ENCODE measurements at places on chromosomes 7 and 10.

- DNase-seq, result no peak
Observed at GRCh38 chr10:30466445-30466844, 32.5 kb downstream of the MAP3K8 start.

DNA sequence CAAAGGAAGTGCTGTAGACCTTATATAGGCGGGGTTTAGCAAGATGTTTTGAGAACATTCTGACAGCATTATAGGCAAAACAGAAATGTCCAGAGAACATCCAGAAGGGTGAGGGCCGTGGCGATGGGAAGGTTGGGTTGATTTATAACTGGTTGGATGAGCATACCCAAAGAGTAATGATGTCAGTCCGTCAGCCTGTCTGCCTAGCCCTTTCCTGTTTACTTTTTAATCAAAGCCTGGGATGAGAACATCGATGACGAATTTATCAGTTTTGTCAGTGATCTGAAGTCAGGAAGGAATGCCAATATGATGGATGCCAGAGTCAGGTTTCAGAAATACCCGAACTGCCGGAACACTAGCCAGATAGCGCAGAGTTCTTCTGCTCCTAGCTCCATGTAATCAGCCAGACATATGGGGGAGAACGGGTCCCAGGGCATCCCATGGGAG lies 33.8 kb upstream of the TRIM8 start:
- no peak for DNase-seq

- no peak for DNase-seq
Observed at GRCh38 chr10:86281396-86281795, 85.2 kb downstream of the GRID1 start.

DNA sequence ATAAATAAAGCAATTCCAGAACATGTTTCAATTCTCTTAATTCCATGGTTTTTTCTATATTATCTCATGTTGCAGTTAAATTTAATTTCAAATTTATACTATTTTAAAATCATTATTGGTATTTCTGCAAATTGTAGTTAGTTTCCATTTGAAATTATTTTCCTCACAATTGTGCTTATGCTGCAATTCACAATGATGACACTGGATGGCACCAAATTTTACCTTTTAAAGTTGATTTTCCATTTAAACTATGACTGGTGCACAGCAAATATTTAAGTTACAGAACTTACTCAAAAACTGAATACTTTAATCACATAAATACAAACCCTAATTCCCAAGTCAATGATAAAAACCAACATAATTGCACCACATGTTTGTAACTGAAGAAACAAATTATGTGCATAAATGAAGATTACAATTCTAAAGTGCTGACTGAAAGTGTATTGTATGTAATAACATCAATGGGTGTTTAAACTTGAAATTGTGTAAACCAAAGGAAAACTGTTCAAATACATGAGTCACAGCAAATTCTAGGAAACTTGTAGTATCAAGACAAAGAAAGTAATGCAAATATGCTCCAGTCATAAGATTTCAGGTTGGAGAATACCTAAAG lies 75.3 kb upstream of the AASS start:
- DNase-seq, result no peak

- DNase-seq, result no peak
Observed at GRCh38 chr7:44636041-44636584, 29.7 kb downstream of the OGDH start.

DNA sequence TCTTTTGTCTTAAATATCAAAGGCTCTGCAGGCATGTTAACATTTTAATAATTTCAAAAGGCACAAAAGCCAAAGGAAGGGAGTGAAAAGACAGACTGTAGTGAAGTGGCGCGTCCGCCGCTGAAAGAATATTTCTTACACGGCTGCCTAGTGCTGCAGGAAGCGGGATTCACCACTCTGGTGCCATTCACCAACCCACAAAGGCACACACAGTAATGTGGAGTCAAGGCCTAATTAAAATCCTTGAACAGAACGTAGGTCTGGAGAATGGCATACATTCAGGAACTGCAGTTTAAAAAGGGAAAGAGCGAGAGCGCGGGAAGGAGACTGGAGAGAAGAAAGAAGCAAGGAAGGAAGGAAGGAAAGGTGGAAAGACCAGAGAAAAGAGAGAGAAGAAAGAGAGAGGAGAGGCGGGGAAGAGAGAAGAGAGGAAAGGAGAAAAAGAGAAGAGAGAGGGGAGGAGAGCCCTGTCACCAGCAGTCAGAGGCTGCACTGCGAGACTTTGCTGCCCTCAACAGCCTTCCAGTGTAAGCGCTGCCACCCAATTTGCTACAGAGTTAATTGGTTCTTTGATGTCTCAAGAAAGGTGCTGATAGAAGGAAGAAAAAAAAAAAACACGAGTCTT lies 554.0 kb downstream of the MDFIC start:
- DNase-seq, result no peak

DNA sequence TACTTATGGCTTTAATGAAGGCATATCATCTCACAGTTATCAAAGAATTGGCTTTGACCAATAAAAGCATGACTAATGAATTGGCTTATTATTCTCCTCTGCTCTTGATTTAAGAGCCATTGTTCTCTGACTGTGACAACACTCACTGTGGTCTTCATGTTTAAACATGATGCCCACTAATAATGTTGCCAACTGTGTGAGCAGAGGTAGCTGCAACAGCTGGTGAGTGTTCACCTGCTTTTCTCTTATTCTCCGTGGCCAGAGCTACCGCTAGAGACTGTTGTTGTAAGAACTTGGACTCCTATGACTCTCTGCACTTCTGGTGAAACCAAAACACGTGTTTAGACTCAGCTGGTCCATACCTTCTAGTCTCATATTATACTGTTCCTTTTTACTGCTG lies 335.9 kb downstream of the XPNPEP1 start:
- DNase-seq, result no peak

Measured in stimulated activated CD8-positive, alpha-beta memory T cell treated with anti-CD3 and anti-CD28 coated beads, Interleukin-7, amount 100 ng/mL, for 1 hour (primary cell).